ENCODE measurements at places on chromosomes 2 and 18.

DNA sequence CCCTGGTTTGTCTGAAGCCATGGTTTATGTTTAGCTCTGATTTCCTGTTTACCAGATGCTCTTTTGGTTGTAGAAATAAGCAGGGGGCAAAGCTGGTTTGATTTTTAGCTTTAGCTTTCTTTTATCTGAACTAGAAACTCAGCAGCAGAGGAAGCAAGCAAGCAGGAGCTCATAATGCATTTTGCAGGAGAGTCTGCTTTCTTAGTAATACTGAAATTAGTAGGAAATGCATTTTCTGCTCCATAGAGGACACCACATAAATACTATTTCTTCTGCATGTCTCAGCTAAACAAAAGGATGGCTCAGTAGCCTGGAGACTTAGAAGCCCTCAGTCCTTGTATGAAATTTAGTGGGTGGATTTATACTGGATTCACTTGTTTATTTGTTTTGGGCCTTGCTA, 23.1 kb downstream of the DGUOK start:
- no peak for DNase-seq

- DNase-seq = no peak
Observed at GRCh38 chr2:75728614-75729419, 18.1 kb upstream of the GCFC2 start.

GRCh38 chr2:128623776-128624761, 305.4 kb upstream of the HS6ST1 start:
- no peak for DNase-seq

DNA sequence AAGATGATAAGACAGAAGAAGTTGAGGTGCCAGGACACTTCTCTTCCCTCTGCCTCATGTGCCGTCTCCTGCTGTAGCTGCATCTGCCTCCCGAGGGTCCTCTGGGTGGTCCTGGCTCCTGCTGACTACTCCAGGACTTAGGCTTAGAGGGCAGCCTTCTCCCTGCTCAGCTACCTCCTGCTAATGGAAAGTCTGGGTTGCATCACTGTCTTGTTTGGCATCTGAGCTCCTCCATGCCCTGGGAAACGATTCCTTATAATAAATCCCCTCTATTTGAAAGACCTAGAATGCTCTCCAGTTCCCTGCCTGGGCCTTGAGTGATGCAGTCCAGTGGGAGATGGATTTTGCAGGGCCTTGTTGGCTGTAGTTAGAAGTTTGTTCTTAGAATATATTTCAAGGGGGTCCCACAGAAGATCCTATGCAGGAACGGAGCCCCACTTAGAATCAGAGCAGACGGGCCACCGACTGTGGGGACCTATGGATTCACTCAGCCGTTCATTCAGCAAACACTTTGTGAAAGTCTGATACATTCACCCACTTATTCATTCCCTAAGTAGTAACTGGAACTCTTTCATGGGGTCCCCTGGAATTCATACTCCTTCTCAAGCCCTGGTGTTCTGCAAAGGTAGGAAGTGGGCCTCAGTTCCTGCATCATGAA, 269.8 kb upstream of the HDAC4 start:
- DNase-seq = no peak

DNA sequence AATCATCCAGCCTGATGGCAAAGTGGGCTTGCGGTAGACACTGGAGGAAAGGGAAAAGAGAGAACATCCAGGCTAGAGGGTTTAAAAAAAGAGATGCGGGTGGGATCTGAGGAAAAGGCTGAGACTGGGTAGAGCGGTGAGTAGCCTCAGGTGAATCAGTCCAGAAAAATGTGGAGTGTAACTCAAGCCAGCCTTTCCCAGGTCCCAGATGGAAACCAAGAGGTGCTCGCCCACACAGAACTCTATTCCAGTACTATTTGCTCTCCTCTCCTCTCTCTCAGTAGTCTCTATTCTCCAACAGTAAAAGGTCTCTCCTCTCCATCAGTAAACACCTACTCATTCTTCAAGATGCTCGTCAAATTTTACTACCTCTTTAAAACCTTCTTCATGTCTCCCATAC, 38.3 kb upstream of the NRP2 start:
- DNase-seq = no peak

- DNase-seq = peak; percentile 96
Observed at GRCh38 chr2:264493-265468, at the start of gene ACP1. ACP1 (plus strand) TSS chr2:264947; CDS start chr2:264965, 18 bp downstream.

DNA sequence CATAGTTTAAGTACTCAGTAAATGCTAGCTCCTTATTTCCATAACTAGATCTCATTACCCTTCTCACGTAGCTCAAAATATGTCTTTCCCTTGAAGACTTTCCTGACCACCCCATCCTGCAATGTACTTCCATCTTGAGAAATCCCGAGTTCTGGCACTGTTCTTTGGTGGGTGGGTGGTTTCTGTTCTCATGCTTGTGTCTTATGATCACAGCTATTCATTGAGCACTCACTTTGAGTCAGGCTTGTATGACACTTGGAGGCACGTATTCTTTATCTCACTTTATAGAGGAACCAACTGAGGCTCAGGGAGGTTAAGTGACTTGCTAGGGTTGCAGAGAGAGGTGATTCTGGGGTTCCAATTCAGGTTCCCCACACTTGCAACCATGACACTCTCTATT, 9.0 kb upstream of the CLIP4 start:
- no peak for DNase-seq

All from stimulated activated CD4-positive, alpha-beta T cell treated with anti-CD3 and anti-CD28 coated beads, Interleukin-4, amount 100 ng/mL, for 1 hour (primary cell).